Ovary (tissue), 10 donors: ENCODE measurements at places on chromosomes 16 and 17. TPM values are rescaled to one million over a fixed set of nuclear protein-coding genes. Genes with fewer than 3 reads are reported as not detected.

DNA sequence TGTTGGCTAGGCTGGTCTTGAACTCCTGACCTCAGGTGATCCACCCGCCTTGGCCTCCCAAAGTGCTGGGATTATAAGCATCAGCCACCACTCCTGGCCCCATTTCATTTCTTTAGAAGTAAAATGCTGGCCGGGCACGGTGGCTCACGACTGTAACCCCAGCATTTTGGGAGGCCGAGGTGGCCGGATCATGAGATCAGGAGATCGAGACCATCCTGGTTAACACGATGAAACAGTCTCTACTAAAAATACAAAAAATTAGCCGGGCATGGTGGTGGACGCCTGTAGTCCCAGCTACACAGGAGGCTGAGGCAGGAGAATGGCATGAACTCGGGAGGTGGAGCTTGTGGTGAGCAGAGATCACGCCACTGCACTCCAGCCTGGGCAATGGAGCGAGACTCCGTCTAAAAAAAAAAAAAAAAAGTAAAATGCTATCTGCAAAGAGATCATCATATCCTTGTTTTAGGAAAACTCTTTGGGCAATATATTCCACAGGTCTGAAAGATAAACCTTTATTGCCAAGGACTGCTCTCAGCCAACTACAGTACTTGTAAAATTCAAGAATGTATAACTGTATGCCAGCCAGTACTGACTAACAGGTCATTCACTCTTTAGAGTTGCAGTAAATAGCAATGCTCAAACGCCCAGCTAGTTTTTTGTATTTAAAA lies 3.8 kb downstream of the GJC1 start:
- no peak for DNase-seq
- H3K27me3 ChIP-seq: no peaks in the 10 kb centered on the region
- H3K4me3 ChIP-seq: no peak overlapping the region
- H3K27ac ChIP-seq: no peak overlapping the region
- no peaks in the 10 kb centered on the region for H3K36me3 ChIP-seq

DNA sequence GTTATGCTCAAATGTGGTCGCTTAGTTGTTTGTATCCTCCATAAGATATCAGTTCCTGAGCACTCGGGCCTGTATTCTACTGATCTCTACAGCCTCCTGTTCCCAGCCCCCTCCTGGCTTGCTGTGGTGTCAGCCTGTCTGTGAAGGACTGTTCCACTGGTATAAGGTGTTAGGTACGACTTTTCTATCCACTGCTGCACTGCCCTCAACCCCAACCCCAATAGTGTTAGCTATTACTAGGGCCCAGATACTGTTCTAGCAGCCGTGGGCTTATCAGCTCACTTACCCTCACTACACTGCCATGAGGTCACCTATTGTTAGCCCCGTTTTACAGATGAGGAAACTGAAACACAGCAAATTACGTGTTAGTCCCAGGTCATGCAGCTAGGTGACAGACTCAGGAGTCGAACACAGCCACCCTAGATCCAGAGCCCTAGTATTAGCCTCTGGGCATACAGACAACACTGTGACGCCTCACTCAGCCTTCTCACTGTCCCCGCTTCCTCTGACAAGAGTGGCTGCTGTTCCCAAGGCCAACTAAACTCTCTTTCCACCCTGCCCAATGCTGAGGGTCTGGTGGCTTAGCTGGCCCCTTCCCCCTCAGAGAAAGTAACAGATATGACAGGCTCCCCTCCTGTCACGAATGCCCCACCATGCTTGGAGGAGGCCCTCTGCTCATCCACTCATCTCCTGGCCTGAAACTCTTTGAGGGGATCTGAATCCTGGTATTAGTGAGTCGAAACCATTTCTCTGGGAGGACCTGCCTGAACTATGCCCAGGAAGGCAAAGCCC lies 25.6 kb upstream of the ZNF652 start:
- H3K27me3 ChIP-seq: no peaks in the 10 kb centered on the region
- H3K4me1 ChIP-seq: no peaks in the 10 kb centered on the region
- no peak for DNase-seq
- no peak overlapping the region for H3K4me3 ChIP-seq
- no peaks in the 10 kb centered on the region for H3K36me3 ChIP-seq

DNA sequence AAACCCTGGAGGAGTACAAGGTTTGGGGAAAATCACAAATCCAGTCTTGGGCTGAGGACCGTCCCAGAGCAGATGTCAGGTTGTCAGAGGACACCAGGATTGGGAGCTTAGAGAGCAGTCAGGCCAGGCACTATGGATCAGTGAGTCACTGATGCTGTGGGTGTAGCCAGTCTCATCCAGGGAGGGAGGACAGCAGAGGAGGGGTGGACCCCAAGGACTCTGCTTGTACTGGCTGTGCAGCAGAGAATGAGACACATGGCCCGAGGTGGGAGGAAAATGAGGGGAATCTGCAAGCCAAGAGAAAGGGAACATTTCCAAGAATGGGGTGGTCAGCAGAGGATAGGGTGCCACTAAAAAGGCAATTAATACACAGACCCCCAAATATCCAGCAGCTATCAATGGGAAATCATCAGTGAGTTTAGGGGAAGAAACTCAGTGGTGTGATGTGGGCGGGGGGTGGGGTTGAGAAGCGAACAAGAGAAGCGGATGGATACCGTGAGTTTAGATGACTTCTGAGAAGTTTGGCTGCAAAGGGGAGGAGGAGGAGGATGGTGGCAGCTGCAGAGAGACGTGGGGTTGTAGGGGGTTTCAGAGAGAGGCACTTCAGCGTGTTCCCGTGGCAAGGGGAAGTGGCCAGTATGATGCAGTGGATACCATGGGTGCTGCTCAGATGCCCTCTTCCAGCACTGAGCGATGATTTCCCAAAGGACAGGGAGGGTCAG lies 43.9 kb downstream of the ARHGAP27 start:
- H3K36me3 ChIP-seq: no peaks in the 10 kb centered on the region
- H3K4me3 ChIP-seq: no peak overlapping the region
- H3K27ac ChIP-seq: no peak overlapping the region
- DNase-seq: no peak
- no peaks in the 10 kb centered on the region for H3K27me3 ChIP-seq
- no peaks in the 10 kb centered on the region for H3K4me1 ChIP-seq

DNA sequence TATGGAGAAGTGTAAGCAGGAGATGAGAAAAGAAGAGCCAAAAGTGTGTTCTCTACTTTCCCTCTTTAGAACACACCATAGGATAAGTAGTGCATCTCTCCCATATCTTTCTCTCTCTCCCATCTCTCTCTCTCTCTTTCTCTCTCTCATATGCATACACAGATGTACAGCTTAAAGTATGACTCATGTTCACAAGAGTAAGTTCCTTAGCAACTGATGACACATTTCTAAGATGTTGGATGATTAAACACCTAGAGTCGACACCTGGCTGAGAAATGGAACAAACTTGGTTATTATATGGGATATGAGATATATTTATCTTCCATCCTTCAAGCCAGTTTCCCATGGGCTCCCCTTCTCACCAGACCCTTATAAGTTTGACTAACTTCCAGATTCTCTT lies 113.5 kb downstream of the TMEM132E start:
- H3K4me3 ChIP-seq: no peak overlapping the region
- no peak for DNase-seq
- no peaks in the 10 kb centered on the region for H3K27me3 ChIP-seq
- no peaks in the 10 kb centered on the region for H3K4me1 ChIP-seq
- no peaks in the 10 kb centered on the region for H3K36me3 ChIP-seq
- no peak overlapping the region for H3K27ac ChIP-seq

DNA sequence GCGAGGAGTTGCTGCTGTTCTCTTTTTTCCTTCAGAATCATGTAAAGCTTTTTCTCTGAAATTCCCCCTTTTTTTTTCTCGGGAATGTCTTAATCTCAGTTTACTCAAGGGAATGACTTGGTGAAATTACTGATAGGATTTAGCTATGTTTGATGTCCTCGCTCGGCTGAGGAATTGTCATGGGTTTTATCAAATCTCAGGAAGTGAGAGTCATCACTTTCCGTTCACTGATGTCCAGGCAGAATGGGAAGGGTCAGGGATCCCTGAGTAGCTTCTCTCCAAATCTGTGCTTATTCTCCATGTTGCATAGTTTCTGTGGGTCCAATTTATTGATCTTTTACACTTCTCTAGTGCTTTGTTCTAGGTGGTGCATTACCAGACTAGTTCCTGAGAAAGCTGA lies 6.3 kb downstream of the IGSF6 start:
- no peaks in the 10 kb centered on the region for H3K36me3 ChIP-seq
- H3K4me3 ChIP-seq: no peak overlapping the region
- DNase-seq: no peak

DNA sequence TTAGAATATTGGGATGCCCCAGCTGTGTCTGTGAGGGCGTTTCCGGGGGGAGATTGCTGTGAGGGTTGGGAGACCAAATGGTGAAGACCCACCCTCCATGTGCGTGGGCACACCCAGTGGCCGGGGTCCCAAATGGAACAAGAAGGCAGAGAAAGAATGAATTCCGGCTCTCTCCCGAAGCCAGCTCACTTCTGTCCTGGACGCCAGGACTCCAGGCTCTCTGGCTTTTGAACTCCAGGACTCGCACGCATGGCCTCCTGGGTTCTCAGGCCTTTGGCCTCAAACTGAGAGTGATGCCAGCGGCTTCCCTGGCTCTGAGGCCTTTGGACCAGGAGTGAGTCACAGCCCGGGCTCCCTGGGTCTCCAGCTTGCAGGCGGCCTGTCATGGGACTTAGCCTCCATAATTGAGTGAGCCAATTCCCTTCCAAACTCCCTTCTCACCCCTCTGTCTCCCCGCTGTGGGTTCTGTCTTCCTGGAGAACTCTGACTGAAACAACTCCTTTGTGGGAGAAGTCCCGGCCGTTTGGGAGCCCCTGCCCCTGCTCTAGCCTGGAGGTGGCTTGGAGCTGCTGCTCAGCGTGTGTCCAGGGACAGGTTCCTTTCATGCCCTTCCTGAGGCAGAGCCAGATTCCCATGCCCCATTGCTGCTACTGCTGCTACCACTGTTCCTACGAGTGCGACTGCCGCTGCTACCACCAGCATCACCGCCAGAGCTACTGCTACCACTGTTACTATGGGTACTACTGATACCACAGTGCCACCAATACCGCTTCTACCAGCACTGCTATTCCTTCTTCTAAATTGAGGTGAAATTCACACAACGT lies 49.8 kb upstream of the CBX4 start:
- H3K4me1 ChIP-seq: no peaks in the 10 kb centered on the region
- H3K36me3 ChIP-seq: no peaks in the 10 kb centered on the region
- no peaks in the 10 kb centered on the region for H3K27me3 ChIP-seq
- no peak overlapping the region for H3K4me3 ChIP-seq

- peak overlapping the region; percentile 20 for H3K27ac ChIP-seq
- DNase-seq: no peak
- no peaks in the 10 kb centered on the region for H3K36me3 ChIP-seq
Measured at GRCh38 chr17:58416937-58417299, 416 bp downstream of the RNF43 start.

GRCh38 chr17:68398691-68399637 lies 58.3 kb downstream of the WIPI1 start:
- no peaks in the 10 kb centered on the region for H3K36me3 ChIP-seq
- no peak overlapping the region for H3K27ac ChIP-seq
- peak; percentile 53 for DNase-seq
- no peaks in the 10 kb centered on the region for H3K4me1 ChIP-seq
- no peaks in the 10 kb centered on the region for H3K27me3 ChIP-seq

DNA sequence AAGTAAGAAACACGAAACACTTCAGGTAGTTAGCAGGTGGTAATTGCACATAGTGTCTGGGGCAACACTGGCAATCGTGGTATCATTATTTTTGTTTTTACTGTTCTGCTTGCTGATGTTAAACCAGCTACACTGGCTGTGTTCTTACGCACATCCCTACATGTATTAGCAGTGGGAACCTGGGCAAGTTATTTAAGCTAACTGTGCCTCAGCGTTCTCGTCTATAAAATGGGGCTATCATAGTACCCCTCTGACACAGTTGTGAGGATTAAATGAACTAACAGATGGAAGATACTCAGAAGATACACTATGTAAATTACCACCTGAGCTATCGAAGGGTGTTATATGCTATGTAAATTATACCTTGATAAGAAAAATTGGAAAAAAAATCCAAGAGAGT lies 117.4 kb downstream of the SNX29 start:
- H3K4me1 ChIP-seq: peaks cover 22% of the 10 kb centered on the region
- H3K27ac ChIP-seq: no peak overlapping the region
- H3K4me3 ChIP-seq: no peak overlapping the region
- H3K27me3 ChIP-seq: no peaks in the 10 kb centered on the region

DNA sequence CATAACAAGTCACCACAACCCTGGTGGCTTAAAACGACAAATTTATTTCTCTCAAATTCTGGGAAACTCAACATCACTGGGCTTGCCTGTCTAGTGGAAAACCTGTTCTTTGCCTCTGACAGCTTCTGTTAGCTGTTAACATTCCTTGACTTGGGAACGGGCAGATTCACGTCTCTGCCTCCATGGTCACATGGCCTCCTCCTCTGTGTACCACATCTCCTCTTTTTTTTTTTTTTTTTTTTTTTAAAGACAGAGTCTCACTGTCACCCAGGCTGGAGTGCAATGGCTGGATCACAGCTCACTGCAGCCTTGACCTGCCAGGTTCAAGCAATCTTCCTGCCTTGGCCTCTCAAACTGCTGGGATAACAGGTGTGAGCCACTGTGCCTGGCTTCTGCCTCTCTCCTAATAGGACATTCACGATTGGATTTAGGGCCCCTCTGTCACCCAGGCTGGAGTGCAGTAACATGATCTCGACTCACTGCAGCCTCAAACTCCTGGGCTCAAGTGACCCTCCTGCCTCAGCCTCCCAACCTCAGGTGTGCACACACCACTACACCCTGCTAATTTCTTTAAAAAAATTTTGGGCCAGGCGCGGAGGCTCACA lies 11.7 kb upstream of the LLGL1 start:
- H3K27ac ChIP-seq: no peak overlapping the region
- DNase-seq: no peak
- H3K36me3 ChIP-seq: no peaks in the 10 kb centered on the region
- H3K27me3 ChIP-seq: no peaks in the 10 kb centered on the region

DNA sequence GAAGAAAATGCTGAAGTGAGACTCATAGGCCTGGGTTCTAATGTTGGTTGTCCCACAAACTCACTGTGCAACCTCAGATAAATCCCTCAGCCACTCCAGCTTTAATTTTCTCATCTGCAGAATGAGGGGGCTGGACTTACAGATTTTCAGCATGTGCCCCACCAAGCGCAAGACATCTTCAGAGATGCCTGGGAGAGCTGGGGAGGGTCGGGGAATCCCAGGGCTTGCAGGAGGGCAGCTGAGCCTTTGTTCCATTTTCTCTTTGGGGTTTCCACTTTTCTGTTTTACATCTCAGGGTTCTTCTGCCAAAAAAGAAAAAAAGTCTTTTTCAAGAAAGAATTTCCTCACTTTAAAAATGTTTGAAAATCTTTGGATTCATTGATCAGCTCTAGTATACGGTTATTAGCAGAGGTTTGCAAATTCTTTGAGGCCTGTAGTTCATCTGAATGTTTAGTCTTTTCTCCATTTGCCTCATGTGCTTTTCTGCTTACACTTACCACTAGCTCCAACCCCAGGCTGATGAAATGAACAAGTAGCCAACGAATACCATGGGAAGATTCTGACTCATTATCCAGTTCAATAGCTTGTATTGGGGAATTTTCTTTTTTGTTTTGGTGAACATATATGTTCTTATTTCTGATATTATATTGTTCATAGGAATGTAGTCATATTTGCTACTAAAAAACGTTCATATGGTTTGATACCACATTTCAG lies 56.4 kb downstream of the CHD9 start:
- no peak overlapping the region for H3K4me3 ChIP-seq
- no peaks in the 10 kb centered on the region for H3K4me1 ChIP-seq
- H3K27ac ChIP-seq: no peak overlapping the region
- DNase-seq: no peak

The ETV4 gene
- total RNA-seq: 5.3 TPM

The ABCA9 gene
- 26.1 TPM for total RNA-seq

The TEKT3 gene
- total RNA-seq: 1.6 TPM

The SHBG gene
- total RNA-seq: 1.3 TPM

The KCNJ18 gene
- not detected for total RNA-seq

The SOCS7 gene
- 19.6 TPM for total RNA-seq

The KRT9 gene
- not detected for total RNA-seq
